ENCODE measurements at places on chromosomes 7 and 10.
A peak's percentile ranks its signal among the peaks of the same experiment; 100 is the strongest.

DNA sequence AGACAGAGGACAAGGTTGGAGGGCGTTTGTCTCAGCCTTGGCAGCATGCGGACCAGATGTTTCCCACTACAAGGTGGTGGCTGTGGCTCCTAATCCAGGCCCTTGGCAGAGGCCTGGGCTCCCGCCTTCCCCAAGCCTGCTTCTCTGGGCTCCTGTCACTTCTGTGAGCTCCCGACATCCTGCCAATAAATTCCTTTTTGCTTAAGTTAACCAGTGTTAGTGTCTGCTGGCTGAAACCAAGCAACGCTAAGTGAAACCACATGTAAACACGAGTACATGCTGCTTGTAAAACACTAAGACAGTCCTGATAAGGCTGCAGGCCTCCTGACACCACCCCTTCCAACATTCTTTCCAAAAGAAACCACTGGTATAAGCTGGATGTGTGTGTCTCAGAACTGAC is 263.6 kb upstream of the ZMIZ1 start:
- DNase-seq = peak; percentile 59

DNA sequence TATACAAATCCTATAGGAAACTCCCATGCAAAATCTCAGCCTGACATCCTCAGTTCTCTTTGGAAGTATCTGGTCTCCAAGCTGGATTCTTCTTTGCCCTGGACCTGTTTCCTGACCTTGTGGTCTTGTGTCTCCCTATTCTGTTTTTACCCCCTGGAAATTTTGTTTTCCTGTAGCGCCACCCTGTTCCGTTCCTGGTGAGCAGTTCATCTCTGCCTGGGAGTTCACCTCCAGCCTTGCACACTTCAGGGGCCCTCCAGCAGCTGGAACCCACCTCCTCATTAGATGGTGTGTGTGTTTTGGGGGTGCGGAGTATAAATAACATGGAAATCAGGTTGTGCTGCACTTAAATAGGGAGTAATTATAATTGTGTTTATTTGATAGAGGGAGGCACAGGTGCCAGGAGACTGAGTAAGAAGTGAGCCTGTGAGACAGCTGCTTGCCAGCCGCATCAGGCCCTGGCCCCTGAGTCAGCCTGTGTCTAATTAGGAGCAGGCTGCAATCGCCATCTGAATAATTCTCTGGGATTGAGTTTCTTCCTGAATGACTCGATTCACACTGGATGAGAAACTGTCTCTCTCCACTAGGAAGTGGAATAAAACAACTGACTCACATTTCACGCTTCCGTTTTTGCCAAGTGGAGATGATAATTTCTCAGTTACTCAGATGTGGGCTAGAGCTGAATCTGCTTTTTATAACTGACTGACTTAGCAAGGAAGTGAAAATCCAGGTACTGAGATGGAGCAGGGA is 69.4 kb upstream of the HECTD2 start:
- peak; percentile 89 for DNase-seq

DNA sequence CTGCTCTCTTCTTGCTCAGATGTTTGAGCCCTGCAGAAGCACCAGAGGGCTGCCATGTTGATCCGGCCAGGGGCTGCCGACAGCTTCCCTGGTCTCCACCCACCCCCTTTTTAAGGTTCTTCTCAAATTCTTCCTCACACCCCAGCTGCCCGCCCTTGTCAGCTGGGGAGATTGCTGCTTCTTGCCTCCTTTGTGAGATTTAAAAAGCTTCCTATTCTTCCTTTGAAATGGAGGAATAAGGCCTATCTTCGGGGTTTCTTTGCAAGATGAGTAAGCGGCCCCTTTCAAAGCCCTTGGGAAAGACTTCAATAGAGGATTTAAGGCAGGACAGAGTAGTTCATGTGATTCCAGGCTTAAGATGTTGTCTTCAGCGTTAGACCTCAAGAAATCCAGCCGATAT is 211.9 kb upstream of the SHH start:
- no peak for DNase-seq

DNA sequence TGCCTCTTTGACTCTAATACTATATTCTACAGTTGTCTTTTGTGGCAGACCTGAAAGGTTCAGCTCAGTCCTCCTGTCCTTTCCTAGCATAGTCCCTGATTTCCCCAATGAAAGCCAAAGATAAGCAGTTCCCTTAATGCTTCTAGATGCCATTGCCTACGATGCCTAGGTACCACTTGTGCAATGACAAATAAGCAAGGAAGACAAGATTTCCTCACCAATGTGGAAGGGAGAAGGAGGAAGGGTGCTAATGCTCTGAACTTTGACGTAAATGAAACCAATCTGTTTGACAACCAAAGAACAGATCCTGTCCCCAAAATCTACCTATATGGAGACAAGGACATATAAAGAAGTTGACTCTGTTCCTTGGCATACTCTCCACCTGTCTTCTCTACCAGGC is 393.3 kb downstream of the KCNMA1 start:
- no peak for DNase-seq

DNA sequence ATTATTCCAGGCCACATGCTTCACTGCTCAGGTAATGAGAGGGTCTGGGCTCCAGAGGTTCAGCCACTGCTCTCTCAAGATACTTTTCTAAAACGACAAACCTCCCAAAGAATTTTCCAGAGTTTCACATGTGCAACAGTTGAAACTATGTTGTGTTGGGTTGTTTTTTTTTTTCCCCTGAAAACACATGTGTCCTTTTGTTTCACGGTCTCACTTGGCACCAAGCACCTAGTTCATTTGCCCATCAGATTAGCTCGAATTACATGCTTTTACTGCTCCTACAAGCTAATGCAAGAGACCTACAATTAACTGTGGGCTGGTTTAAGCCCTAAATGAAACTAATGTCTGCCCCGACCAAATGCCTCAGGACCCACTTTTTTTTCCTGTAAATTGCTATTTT is 313.3 kb downstream of the FGFR2 start:
- DNase-seq = no peak

DNA sequence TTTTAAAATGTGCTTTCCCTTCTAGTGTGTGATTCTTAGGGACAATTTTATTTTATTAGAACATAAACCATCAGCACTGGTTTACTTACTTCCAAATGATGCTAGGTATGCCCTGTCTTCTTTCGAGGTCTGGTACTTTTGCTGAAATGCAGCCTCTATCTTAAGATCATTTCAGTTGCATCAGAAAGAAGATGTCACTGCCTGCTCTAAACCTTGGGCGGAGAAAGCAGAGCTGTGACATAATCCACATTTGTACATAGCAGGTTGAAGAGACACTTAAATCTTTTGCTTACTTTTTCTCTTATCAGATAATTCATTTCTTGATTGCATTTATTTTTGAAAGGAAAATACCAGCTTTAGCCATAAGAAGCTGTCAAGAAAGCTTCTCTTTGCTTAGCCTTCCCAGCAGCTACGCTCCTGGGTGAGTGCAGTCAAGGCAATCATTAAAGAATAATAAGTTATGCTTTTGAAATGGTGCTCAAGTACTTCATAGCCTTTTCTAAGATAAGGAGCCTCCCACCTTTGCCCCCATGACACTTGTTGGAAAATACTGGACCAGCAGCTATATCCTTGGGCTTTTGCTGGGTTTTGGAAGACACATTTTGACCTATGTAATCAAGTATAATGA is 108.4 kb upstream of the SAMD8 start:
- no peak for DNase-seq

GRCh38 chr10:102072673-102073527 is 7.8 kb downstream of the HPS6 start:
- DNase-seq = no peak

- no peak for DNase-seq
These were observed 52.8 kb downstream of the ESYT2 start for GRCh38 chr7:158776474-158776873.

DNA sequence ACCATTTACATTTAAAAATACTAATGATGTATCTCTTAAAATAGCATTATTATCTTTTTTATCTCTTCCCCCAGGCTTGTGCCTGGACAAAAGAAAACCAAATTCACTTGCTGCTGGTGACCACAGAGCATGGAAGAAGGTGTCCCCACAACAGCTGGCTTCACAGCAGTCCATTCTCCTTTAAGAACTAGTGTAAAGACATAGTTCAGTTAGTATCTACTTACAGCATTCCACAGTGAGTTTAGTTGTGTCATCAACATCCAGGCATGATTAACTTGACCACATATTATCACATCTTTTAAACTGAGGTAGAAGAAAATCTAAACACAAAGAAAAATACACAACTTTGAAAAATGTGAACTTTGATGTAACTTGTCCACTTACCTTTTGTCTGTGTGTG is 55.0 kb downstream of the LRRC17 start:
- DNase-seq = no peak

- DNase-seq = no peak
These were observed 260.3 kb upstream of the RNF32 start for GRCh38 chr7:156380261-156380660.

GRCh38 chr7:23742051-23742450 is 32.0 kb downstream of the STK31 start:
- no peak for DNase-seq

- DNase-seq = no peak
These were observed 1.4 kb downstream of the CUBN start for GRCh38 chr10:17128261-17128660.

DNA sequence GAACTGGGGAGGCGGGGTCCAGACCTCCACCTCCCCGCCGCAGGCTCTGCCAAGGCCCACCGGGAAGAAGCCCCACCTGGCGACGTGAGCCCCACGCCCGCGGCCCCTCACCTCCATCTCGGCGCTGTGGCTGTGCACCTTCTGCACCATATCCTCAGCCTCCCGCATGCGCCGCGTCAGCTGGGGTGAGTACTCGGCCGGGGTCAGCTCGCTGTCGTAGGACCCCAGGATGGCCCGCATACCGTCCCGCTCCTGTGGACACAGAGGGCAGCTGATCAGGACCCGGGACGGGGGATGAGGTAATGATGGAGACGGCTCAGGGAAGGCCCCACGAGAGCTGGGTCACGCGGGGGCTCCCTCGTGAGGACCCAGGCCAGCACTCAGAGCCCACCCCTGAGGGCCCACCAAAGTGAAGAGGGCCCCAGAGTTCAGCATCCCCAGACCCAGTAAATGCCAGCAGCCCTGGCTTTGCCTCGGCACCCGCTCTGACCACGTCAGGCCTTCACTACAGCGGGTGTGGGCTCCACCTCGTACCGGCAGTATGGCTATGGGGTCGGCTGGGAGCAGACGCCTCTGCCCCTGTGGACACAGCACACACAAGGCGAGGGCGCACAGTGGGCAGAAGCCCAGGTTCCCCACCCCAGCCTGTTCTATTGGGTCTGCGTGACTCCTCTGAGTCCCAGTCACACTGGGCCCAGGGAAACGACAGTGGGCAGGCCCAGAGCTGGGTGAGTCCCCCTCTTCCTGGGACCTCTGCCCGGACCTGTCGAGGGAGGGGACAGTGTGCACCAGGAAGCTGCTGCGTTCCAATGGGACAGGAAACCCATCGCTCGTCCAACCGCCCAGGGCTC is 218.1 kb downstream of the MAD1L1 start:
- no peak for DNase-seq

DNA sequence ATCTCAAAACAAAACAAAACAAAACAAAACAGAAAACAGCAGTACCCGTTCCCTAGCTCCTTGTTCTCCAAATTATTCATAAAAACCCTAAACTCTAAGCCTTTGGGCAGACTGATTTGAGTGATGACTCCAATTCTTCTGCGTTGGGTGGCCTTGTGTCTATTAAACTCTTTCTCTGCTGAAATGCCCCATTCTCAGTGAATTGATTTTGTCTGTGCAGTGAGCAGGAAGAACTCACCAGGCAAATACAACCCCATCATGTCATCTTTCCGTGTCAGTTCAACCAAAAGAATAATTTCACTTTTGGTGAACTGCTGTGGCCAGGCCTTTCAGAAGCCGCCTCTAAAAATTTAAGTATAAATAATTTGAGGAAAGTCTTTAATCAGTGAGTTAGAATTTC is 18.5 kb upstream of the TSPAN13 start:
- DNase-seq = no peak

DNA sequence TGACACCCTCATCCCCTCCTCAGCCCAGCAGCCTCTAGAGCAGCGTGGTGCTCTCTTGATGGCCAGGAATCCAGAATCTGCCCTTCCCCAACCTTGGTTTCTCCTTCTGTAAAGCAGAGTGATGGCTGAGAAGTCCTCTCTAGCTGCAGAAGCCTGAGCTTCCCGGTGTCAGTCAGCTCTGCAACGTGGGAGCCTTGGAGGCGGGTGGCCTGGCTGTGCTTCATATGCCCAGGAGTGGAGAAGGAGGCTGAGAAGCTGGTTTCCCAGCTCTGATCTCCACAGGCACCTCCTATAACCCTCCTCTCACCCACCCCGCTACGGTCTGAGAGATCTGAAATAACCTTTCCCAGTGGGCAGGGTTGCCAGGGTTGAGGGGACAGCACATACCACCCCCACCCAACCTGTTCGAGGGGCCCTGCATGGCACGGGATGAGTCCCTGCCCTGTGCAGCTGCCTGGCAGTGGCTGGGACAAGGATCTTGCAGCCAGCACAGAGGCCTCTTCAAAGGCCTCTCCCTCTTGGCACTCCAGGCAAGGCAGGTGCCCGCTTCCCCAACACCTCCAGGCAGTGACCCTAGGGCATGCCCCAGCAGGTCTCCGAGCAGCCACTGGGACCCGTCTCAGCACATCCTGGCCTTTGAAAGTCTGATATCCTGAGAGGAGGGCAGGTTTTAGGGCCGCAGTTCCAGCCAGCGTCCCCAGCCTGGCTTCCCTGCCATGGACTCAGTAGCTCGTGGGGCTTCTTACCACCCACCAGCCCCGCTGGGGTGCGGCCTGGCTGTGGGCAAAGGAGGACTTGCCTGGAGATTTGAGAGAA is 18.3 kb upstream of the SLC29A3 start:
- no peak for DNase-seq

DNA sequence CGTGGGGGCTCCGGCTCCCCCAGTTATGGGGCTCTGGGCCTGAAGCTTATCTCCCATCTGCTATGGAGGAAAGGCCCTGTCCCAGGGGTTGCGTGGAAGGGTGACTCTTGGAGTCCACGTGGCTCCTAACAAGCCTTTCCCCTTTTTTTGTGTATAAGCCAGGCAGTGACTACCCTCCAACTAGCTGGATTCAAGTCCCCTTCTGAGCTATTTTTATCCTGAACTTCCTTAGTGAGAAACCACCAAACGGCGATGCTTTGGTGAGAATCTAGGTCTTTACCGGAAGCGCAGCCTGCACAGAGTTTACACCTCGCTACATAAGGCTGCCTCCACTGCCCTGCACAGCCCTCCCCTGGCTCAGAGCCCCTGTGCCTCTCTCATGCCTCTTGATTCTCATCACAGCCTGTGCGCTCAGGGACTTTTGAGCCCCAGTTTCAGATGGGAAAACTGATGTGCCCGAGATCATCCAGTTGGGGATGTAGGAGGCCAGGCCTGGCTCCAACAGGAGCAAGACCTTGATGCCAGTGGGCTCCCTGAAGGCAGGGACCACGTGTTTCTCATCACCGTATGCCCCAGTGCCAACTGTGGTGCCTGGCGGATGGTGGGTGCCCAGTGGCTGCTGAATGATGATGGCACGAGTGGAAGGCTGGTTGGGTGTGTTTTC is 102.3 kb upstream of the PPIF start:
- DNase-seq = no peak

DNA sequence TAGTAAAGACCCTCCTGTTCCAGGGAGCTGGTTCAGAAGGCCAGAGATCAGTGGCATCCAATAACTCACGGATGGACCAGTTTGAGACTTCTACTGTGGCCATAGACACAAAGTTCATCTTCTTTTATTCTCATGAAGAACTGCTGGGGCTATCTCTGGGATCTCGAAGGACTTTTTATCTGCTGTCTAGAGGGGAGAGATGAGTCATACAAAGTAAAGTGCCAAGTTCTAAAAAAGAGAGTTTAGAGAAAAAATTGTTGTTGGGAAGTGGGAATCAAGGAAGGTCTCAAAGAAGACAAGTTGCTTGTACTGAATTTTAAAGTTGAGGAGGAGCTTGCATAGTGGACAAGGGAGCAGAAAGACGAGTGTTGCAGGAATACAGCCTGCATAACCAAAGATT is 8.0 kb upstream of the FAM221A start:
- DNase-seq = no peak
